NK-92 treated with Interleukin-12 subunit alpha and Interleukin-12 subunit beta, amount 100 ng/mL, for 24 hours (cell line): ENCODE measurements at places on chromosomes 2 and 18.

- DNase-seq: no peak
Measured at GRCh38 chr18:61159246-61159645, 174.0 kb upstream of the CDH20 start.

GRCh38 chr2:108823286-108823685, 36.7 kb downstream of the CCDC138 start:
- no peak for DNase-seq

DNA sequence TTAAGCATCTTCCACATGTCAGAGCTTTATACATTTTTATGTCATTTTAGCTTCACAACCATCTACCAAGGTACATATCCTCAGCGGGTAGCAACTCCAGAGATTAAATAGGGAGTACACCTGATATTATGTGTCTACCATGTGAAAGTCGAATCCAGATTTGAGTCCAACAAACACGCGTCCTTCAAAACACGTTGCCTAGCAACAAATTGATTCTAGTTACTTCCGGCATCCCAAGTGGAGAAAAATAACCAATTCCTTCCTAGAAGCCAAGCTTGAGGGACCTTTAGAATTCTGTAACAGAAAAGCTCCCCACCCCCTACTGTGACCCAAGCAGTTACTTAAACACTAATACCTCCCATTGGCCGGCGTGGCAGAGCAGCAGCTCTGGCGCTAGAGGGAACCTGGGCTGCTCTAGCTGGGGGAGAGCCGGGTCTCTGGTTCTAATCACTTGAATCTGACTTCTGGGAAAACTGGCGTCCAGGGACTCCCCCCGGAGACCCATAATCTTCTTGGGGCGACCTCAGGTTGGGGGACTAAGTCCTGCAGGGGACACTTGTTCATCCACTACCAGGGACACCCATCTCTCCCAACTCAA, at the start of gene ERICH2:
Gene ERICH2 (plus strand): TSS at position 371 of the 598 bp plus-strand sequence. CDS start 304 bp downstream, outside the sequence.
- no peak for DNase-seq

GRCh38 chr2:3329491-3329890, 48.1 kb downstream of the EIPR1 start:
- no peak for DNase-seq

DNA sequence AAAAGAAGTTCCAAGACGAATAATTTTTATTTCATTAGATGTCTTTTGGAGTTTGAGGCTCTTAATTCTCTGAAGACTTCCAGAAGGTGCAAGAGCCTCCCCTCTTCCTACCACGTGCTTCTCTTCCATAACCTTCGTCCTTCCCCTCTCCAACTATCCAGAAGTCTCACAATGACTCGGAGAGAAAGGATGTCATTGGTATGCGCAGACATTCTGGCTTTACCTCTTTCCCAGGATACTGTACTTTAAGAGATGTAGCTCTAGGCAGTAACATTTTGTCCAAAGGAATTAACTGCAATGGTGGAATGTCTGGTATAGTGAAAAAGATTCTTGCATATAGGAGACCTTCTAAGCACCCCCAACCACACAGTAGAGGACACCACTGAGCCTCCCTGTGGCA, 249.0 kb upstream of the OSR1 start:
- no peak for DNase-seq

DNA sequence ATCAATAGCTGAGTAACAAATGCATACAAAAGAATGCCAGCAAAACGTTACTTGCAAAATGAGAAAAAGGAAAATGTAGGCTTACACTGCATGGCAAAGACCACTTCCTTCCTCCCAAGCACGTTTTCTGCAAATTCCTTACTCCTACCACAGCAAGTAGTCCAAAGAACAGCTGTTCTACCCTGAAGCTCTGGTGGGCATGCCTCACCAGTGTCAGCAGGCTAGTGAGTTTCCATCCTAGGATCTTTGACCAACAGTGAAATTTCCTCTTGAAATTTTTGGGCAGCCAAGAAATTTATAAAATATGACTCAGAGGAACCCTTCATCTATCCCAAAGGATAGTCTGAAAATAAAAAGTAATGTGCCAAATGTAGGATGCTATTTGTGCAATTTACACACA, 123.9 kb downstream of the ZNF532 start:
- no peak for DNase-seq

DNA sequence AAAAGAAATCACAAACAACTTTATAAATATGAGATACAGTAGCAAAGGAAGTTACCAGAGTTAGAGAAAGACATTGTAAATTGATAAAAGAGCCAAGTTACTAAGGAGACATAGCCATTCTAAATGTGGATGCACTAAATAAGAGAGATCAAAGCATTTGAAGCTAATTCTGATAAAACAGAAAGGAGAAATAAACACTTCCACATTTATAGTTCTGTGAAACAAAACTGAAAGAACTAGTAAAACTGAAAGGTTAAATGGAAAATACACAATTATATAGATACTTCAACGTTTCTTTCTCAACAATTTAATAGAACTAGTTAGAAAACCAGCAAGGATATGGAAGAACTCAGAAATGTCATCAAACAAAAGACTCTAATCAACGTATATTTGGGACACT, 309.0 kb upstream of the CDH2 start:
- DNase-seq: no peak

DNA sequence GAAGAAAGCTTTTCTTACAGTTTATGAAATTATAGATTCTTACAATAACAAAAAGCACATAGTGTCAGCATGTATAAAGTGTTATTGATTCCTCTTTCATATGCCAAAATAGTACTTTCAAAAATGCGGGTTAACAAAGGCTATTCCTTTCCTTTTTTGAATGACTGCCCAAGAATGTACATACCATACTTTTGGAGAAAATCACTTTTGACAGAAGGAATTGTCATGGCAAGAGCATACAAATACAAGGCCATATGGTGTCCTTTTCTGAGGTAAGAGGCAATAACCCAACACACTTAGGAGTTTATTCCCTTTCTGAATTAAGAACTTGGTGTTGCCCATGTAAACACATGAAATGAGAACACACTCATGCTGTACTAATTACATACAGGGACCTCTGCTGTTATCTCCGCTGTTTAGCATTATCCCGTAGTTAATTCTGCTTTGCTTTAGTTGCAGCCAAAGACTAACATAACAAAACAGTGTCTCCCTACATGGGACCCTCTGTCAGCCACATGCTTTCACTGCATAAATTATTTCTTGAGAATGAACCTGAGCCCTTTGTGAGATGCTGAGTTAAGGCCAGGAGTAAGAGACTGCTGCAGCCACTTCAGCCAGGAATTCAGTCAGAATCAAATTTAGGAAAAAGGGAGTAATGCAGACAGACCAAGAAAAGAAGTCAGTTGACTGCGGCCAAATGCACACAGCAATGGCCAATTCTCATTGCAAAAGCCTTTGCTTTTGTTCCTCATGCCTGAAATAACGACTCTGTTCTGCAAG, 67.0 kb downstream of the CDH2 start:
- DNase-seq: no peak

- no peak for DNase-seq
Measured at GRCh38 chr18:2884706-2885285, 38.0 kb downstream of the EMILIN2 start.

- DNase-seq: no peak
Measured at GRCh38 chr2:130870161-130870485, 33.4 kb downstream of the ARHGEF4 start.

DNA sequence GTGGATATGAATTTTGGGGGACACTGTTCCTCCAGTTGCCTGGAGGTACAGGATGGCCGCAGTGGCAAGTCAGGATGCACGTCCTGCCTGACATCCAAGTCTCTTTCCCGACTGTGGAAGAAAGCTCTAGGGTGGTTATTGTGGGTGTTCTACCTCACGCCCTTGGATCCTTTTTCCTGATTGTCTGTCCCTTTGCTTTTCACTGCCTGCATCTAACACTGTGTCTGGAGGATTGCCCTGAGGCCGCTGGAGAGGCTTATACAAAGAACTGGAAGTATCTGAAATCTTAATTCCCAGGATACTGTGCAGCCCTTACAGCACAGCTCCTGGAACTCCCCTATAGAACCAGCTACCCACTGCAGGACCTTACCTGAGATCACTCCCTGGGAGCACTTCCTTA, 250.5 kb downstream of the TFCP2L1 start:
- no peak for DNase-seq

DNA sequence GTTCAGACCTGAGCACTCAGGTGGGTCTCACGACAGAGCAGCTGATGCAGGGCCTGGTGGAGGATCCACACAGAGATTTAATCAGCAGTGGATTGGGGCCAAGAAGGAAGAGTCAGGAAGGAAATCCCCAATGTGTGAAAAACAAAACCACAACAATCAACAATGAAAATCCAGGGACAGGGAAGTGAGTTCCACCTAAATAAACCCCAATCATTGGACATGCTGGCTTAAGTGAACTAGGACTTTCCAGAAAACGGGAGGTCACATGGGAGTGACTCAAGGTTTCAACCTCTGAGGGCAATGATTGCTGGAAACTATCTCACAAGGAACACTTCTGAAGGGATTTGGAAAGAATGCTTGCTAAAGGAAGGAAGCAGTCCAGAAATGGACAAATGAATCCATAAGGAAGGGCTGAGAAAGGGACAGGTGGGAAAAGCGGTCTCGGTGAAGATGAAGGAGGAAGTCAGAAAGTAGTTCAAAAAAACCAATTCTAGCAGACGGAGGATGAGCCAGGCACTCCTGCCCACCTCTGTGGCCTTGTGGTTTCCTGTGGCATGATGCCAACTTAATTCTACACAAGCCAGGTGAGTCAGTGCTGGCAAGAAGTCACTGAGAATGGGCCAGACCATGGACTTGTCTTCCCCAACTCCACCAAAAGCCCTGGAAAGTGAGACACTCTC, 15.4 kb upstream of the XDH start:
- DNase-seq: no peak

DNA sequence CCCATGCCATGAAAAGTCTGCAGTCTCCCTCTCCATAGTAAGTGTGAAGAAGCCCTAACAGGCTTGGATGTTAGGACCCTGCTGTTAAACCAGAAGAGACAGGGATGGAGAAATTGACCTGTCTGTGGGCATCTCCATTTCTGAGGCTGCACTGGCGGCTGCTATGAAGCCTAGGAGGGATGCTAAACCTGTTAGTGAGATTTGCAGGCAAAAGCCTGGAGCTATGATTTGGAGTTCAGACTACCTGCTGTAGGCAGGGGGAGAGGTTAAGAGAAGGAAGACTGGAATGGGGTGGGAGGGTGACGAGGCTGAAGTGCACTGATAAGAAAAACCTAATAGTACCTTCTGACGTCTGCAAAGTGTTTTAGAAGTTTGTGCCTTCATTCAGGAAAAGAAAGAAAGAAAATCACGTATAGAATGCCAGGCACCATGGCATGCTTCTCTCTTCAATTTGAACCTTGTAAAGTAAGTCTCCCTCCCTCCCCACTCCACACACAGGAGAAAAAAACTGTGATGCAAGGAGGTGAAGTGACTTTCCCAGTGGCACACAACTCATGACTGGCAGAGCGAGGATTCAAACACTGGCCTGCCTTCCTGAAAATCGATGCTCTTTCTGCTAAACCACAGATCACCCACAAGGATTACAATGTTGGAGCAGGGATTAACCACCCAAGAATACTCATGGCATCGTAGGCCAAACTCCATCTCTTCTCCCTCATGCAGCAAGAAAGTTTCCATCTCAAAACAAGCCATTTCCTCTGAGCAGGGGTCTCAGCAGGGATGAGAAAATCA, 98.5 kb upstream of the PKDCC start:
- DNase-seq: no peak

DNA sequence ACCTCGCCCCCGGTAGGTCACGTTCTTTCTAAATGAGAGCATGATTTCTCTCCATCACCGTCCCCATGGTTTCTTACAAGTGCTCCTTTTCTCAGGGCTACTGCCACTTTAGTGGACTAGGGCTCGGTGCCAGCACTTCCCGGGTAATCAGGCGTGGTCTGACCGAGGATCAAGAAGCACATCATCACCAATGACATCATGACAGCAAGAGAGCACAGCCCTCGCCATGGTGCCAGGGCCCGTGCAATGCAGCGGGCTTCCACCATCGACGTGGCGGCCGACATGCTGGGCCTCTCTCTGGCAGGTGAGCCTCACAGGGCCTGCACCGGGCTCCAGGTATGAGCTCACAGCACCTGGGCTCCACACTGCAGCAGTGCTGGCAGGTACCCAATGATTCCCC, 75.2 kb downstream of the INPP4A start:
- no peak for DNase-seq

DNA sequence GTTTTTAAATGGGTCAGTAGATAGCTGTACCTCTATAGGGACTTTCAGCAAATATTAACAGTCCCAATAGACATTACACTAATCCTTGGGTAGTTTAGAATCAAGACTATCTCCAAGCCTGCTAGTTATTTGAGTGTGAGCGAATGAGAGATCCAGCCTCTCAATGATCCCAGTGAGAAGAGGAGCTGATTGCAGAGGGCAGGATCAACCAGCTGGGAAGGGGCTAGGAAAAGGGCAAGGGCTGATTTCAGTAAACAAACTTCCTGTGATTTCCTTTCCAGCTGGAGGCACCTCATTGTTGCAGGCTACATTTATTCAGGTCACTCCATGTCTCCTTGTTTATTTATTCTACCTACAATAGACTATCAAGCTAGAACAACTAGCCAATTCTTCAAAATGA, 84.1 kb upstream of the CTNNA2 start:
- no peak for DNase-seq

DNA sequence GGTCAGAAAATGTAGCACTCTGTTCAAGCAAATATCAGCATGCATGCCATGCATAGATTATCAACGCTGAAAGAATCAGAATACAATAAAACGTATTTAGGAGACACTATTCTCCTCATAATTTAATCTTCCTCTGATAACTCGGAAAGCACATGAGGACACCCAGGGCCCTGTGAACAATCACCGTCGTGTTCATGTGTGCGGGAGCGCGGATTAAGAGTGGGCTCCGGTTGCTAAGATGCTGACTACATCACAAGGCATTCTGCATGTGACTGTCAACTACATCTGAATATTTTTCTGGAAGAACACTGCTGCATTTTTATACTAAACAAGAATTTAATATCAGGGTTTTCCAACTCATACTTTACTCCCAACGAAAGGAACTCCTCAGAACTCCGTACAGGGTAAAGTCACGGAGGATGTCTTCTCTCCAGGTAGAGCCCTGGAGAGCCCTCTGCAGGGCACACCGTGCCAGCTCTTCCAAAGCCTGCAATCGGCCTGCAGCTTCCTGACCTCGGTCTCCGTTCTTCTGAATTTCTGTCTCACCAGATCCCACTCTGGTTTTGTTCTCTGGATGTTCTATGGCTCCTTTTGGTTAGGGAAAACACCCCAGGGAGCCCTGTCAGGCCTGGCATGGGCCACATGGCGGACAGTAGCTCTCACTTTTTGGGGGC, 59.6 kb downstream of the ZNF516 start:
- no peak for DNase-seq

- DNase-seq: no peak
Measured at GRCh38 chr18:48963586-48964470, 13.1 kb upstream of the SMAD7 start.

- no peak for DNase-seq
Measured at GRCh38 chr2:99961196-99961913, 181.0 kb downstream of the AFF3 start.

DNA sequence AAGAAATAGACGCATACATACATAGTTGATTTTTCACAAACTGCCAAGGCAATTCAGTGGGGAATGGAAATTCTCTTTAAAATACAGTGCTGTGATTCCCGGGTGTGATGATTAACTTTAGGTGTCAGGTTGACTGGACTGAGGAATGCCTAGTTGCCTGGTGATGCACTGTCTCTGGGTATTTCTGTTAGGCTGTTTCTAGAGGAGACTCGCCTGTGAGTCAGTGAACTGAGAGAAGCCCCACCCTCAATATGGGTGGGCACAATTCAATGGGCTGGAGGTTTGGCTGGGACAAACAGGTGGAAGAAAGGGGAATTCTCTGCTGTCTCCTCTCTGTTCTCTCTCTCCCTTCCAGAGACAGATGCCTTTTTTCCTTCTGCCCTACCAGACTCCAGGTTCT, 187.6 kb downstream of the ARHGAP28 start:
- no peak for DNase-seq
